ENCODE measurements at places on chromosomes 13 and 19. TPM values are rescaled to one million over a fixed set of nuclear protein-coding genes. Genes with fewer than 3 reads are reported as not detected.

- H3K27me3 ChIP-seq = no peaks in the 10 kb centered on the region
- H3K36me3 ChIP-seq = no peaks in the 10 kb centered on the region
- DNase-seq = no peak
- no peak overlapping the region for H3K4me3 ChIP-seq
- no peak overlapping the region for H3K27ac ChIP-seq
These were observed 43.7 kb upstream of the ENOX1 start for GRCh38 chr13:43830497-43830881.

The XRCC1 gene
- total RNA-seq = 6.4 TPM

The ELSPBP1 gene
- total RNA-seq = not detected

GRCh38 chr13:81929988-81930387 is 1589.1 kb upstream of the SPRY2 start:
- H3K27me3 ChIP-seq = no peaks in the 10 kb centered on the region
- H3K4me1 ChIP-seq = no peaks in the 10 kb centered on the region
- H3K36me3 ChIP-seq = no peaks in the 10 kb centered on the region
- DNase-seq = no peak
- no peak overlapping the region for H3K4me3 ChIP-seq

GRCh38 chr13:83733293-83733692 is 149.0 kb downstream of the SLITRK1 start:
- no peaks in the 10 kb centered on the region for H3K27me3 ChIP-seq
- H3K4me1 ChIP-seq = no peaks in the 10 kb centered on the region
- no peak overlapping the region for H3K4me3 ChIP-seq
- no peak overlapping the region for H3K27ac ChIP-seq

GRCh38 chr13:71546881-71547280 is 320.1 kb downstream of the DACH1 start:
- H3K27ac ChIP-seq = no peak overlapping the region
- DNase-seq = no peak
- no peaks in the 10 kb centered on the region for H3K4me1 ChIP-seq
- no peaks in the 10 kb centered on the region for H3K27me3 ChIP-seq

DNA sequence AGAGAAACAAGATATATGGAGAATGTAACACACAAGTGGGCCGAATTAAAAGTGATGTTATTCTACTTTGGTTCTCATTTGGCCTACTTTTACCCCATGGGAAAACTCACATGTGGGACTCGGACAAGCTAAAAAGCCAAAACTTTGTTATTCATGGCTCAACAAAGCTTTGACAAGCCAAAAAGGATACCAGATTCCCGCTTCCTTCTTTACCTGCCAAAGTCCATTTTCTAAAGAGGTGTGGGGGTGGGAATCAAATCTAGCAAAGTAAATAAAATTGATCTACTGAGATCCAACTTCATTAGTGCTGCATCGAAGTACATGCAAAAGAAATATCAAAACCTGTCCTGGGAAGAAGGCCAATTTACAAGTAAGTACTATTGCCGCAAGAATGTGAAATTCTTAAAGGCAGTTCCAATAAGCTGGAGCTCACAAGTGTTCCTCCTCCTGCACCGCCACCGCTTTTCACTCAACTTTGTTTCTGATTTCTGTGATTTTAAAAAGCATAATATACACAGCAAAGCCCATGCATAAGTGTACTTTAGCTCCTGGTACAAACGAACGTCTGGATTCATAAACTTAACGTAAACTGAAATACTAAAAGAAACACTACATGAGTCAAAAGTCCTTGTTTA is 1.1 kb downstream of the LNX2 start:
- H3K4me3 ChIP-seq = peak overlapping the region; percentile 72
- H3K27me3 ChIP-seq = no peaks in the 10 kb centered on the region
- H3K27ac ChIP-seq = peak overlapping the region; percentile 95
- H3K36me3 ChIP-seq = peaks cover 3% of the 10 kb centered on the region
- peaks cover 14% of the 10 kb centered on the region for H3K4me1 ChIP-seq

DNA sequence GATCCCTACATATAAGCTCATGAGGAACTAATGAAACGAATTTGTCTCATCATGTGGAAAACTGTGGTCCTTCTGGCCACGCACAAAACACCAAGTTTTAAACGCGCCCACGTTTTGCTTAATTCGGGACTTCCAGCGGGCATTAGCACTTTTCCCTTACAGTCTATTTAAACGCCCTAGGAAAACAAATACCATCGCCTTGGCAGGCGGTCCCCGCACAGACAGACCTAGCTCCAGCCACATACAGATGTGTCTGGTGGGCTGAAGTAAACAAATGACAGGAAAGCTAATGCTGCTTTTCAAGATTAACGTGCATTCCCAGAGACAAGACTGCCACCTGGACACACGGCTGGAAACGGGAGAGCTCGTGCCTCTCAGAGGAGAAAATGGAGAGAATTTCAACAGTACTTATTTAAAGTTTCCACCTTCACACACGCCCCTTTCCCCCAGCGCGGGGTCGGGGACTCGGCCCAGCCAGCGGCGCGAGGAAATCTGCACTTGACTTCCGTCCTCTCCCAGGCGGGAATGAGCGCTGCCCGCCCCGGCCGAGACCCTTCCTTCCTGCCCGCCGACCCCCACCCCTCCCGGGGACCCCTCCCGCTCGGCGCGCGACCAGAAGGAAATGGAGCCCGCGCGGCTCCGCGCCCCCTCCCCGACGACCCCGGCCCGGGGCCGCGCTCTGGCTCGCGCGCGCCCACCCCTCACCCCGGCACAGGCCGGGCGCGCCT is 931 bp downstream of the USP12 start:
- no peaks in the 10 kb centered on the region for H3K27me3 ChIP-seq
- peaks cover 9% of the 10 kb centered on the region for H3K4me1 ChIP-seq
- peak overlapping the region; percentile 90 for H3K4me3 ChIP-seq
- no peaks in the 10 kb centered on the region for H3K36me3 ChIP-seq

The ZNF728 gene
- 7.0 TPM for total RNA-seq

- peak within 1 kb of the TSS; percentile 57 for H3K4me3 ChIP-seq
- H3K36me3 ChIP-seq = no peaks in the 10 kb centered on the region
- DNase-seq = no peak
- peaks cover 6% of the 10 kb centered on the region for H3K4me1 ChIP-seq
- peaks cover 7% of the 10 kb centered on the region for H3K27me3 ChIP-seq
- no peak within 1 kb of the TSS for H3K27ac ChIP-seq
These were observed at the start of gene ATP12A for GRCh38 chr13:24680258-24680920. Gene ATP12A (plus strand): TSS chr13:24680408. CDS start chr13:24680744, 336 bp downstream.

The ZNF571 gene
- total RNA-seq = 0.11 TPM

- H3K4me3 ChIP-seq = peak overlapping the region; percentile 85
- no peak for DNase-seq
- H3K36me3 ChIP-seq = no peaks in the 10 kb centered on the region
- peak overlapping the region; percentile 22 for H3K27ac ChIP-seq
- H3K27me3 ChIP-seq = no peaks in the 10 kb centered on the region
- peaks cover 24% of the 10 kb centered on the region for H3K4me1 ChIP-seq
These were observed 1.1 kb downstream of the PPP6R1 start for GRCh38 chr19:55257461-55258420.

- H3K36me3 ChIP-seq = no peaks in the 10 kb centered on the region
- H3K4me3 ChIP-seq = no peak overlapping the region
- no peaks in the 10 kb centered on the region for H3K4me1 ChIP-seq
- DNase-seq = no peak
These were observed 55.4 kb upstream of the ZNF724 start for GRCh38 chr19:23305555-23305954.

DNA sequence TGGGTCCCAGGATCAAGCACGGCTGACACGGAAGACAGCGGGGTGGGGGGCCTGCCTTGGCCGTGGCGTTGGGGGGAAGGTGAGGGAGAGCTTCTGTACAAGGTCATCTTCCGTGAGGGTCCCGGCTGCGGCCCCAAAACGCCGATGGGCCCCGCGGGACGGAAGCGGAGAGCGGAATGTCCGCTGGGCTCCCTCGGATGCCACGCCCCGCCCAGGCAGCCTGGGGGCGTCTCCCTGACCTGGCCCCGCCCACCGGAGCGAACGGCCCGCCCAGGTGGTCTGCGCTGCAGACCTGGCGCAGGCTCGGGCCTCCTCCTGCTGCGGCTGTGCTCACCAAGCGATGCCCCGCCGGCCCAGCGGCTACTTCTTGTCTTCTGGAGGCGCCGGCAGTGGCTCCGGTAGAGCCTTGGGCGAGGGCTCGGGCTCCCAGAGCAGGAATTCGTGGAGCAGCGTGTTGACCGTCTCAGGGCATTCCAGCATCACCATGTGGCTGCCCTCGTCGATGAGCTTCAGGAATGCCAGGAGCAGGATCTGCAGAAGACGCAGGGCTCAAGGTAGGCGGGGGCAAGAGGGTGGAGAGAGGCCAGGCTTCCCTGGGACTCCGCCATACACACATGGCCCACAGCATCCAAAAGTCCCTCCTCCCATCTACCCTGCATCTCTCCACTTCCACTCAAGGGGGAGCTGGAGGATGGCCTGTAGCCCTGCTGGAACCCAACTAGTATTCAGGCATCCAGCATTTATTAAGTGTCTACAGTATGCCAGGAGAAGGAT is 10.7 kb downstream of the ABHD8 start:
- DNase-seq = peak; percentile 86
- peaks cover 10% of the 10 kb centered on the region for H3K4me1 ChIP-seq
- peak overlapping the region; percentile 50 for H3K4me3 ChIP-seq
- H3K36me3 ChIP-seq = no peaks in the 10 kb centered on the region

The KRTDAP gene
- total RNA-seq = not detected

DNA sequence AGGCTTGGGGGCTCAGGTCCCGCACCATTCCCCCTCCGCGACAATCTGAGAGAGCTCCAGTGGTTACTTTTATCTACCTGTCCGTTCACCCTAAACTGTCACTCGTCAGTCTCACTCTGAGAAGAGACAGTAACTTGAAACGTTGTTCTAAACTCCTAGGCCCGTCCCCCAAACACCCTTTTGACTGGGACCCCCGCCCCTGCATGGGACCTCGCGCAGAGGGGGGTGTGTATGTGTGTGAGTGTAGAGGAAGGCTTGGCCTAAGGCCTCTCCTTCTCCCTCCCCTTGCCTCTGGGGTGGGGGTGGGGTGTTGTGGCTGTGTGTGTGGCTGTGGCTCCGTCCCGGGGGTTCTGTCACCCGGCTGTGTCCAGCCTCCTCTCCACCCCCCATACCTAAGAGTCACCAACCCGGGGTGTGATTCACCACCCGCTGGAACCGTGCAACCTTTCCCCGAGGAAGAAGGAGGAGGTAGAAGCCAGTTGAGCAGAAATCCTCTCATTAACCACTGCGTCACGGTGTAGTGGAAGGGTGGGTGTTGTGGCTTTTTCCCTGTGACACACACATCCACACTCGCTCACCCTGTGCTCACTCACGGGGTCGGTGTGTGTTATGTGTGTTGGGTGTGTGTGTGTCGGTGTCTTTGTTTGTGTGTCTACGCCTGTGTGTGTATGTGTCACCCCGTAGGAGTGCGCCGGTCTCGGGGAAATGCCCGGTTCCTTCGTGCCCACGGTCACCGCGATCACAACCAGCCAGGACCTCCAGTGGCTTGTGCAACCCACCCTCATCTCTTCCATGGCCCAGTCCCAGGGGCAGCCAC is 2.4 kb downstream of the FOSB start:
- peaks cover 6% of the 10 kb centered on the region for H3K4me1 ChIP-seq
- H3K4me3 ChIP-seq = peak overlapping the region; percentile 62
- no peaks in the 10 kb centered on the region for H3K27me3 ChIP-seq
- peak overlapping the region; percentile 94 for H3K27ac ChIP-seq
- no peaks in the 10 kb centered on the region for H3K36me3 ChIP-seq

GRCh38 chr19:33278023-33278402 is 24.3 kb downstream of the CEBPA start:
- no peaks in the 10 kb centered on the region for H3K36me3 ChIP-seq
- no peak overlapping the region for H3K4me3 ChIP-seq
- no peak overlapping the region for H3K27ac ChIP-seq

DNA sequence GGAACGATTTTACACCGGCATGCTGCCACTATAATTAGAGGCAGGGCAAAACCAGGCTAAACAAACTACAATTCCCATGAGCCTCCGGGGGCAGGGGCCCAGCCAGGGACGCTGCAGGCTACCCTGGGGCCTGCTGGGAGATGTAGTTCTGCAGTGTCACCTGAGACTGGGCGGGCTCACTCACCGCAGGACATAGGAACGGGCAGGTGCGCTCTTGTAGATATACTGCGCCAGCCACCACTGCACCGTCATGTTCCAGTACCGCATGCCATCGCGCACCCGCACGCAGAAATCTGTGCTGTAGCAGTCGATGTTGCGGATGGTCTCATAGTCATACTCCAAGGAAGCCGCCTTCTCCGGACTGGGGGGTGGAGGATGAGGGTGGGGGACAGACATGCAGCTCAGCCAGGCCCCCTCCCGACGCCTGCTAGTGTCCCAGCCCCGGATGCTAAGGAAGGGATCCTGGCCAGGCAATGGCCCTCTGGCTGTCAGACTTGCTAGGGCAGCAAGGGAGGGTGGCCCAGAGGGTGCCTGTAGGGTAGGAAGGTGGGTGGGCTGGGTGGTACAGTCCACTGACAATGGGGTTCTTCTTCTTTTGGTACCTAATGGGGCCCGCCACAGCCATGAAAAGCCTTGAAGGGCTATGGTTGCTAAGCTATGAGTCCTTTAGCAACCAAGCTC is 5.8 kb upstream of the TMC4 start:
- H3K4me3 ChIP-seq = no peak overlapping the region
- DNase-seq = no peak
- no peak overlapping the region for H3K27ac ChIP-seq
- peaks cover 25% of the 10 kb centered on the region for H3K36me3 ChIP-seq

- DNase-seq = no peak
- peaks cover 5% of the 10 kb centered on the region for H3K4me1 ChIP-seq
- no peaks in the 10 kb centered on the region for H3K27me3 ChIP-seq
- H3K27ac ChIP-seq = peak overlapping the region; percentile 99
These were observed 2.3 kb downstream of the IER2 start for GRCh38 chr19:13152356-13152973.

The ATXN8OS gene
- not detected for total RNA-seq

The MRPL57 gene
- 36.7 TPM for total RNA-seq

The DNAAF3 gene
- total RNA-seq = not detected

The ZNF90 gene
- total RNA-seq = not detected

The PSG4 gene
- not detected for total RNA-seq

DNA sequence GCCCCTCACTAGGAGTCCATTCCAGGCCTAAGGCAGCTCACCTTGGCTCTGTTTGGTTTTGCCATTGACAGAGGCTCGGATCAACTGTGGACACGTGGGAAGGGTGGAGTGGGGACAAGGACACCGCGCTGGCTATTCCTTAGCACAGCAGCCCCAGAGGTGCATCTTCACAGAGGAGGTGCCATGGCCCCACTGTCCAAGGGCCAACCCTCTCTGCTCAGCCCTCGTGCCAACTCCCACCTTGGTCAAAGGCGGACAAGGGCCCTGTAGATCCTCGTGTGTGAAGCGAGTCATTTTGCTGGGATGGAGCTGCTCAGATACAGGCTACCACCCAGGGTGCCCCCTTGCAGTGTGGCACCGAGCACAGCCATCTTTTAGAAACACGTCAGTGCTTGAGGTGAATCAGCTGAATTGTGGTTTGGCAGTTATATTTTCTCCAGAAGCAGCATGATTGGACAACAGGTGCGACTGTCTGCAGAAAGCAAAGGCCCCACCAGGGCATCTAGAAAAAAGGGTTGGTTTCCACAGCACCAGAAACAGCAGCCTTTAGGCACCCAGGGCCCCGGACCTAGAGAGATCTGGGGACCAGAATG is 192.1 kb upstream of the GPR12 start:
- H3K27ac ChIP-seq = no peak overlapping the region
- H3K4me3 ChIP-seq = no peak overlapping the region
- H3K4me1 ChIP-seq = no peaks in the 10 kb centered on the region

- no peak for DNase-seq
- no peak overlapping the region for H3K27ac ChIP-seq
- H3K4me3 ChIP-seq = no peak overlapping the region
- no peaks in the 10 kb centered on the region for H3K36me3 ChIP-seq
- no peaks in the 10 kb centered on the region for H3K27me3 ChIP-seq
These were observed 308.5 kb upstream of the TMTC4 start for GRCh38 chr13:100983111-100983510.
